ENCODE measurements at places on chromosomes 1 and 21.

DNA sequence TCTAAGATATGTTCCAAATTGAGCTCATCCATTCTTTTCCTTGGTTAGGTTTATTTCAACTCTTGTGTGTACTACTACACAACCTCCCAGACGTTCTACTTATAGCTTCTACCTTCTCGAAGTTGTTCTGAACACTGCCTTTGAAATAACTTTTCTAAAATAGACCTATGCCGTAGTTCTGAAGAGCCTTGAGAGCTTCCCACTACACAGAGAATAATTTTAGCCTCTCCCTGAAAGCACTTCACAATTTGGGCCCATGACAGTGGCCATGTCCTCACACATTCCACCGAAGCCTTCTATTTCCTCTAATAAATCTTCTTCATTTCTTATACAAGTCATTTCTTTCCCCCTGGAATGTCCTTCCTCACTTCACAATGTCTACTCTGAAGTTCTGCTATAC is 62.2 kb downstream of the CRB1 start:
- no peak for DNase-seq

GRCh38 chr1:156399355-156400125 is 30.5 kb downstream of the RHBG start:
- DNase-seq = no peak

GRCh38 chr1:8047112-8047511 is 21.0 kb upstream of the ERRFI1 start:
- no peak for DNase-seq

- no peak for DNase-seq
Measured at GRCh38 chr1:231215681-231216385, 25.2 kb upstream of the GNPAT start.

DNA sequence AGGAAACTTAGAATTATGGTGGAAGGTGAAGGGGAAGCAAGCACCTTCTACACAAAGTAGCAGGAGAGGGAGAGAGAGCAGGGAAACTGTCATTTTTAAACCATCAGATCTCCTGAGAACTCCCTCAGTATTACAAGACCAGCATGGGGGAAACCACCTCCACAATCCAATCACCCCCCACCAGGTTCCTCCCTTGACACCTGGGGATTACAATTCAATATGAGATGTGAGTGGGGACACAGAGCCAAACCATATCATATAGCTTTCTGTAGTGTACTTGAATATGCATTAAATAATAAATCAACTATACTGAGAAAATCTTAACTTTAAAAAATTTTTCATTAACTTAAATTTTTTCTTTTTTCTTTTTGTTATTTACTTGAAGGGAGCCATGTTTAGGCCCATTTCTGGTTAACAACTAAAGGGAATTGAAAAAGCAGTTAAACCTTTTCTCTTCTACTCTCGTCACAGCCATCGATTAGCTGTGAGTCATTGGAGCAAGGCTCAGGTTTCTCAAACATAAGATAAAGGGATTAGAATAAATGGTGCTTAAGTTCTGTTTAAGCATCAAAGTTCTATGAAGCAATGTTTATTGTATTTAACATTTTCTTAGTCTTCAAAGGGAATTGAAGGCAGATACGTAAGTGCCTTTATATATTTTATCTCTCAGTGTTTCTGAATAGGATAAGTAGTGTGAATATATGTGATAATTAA is 72.2 kb upstream of the DPT start:
- DNase-seq = no peak

- DNase-seq = no peak
Measured at GRCh38 chr1:55257958-55258357, 42.8 kb upstream of the USP24 start.

GRCh38 chr21:45178070-45178608 is 103.8 kb downstream of the ADARB1 start:
- DNase-seq = no peak

GRCh38 chr1:98949621-98950020 is 55.0 kb downstream of the PLPPR5 start:
- no peak for DNase-seq

DNA sequence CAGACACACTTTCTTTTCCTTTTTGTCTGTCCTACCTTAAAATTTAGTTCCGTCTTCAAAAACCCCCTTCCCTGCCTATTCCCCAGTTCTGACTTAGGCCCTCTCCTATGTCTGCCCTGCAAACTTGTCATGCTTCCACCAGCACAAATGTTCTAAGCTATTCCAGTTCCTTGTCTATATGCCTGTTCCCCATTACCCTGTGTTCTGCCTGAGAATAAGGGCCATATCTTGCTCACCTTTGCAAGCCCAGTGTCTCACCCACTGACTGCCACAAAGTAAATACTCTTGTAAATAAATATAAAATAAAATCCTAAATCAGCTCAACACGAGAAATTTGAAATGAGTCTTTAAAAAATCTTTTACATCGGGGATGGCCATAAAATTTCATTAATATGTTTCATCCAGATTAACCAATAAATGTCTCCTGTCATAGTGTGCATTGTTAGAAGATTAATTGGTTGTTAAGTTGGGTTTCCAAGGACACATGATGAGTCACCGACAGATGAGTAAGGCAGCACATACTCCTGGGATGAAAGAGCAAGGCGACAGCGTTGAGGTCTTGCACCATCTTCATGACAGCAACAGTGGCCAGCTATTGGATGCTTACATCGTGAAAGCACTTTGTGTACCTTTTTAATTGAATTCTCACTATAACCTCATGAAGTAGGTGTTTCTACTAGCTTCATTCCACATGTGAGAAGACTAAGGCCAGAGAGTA is 92.6 kb upstream of the NGF start:
- no peak for DNase-seq

DNA sequence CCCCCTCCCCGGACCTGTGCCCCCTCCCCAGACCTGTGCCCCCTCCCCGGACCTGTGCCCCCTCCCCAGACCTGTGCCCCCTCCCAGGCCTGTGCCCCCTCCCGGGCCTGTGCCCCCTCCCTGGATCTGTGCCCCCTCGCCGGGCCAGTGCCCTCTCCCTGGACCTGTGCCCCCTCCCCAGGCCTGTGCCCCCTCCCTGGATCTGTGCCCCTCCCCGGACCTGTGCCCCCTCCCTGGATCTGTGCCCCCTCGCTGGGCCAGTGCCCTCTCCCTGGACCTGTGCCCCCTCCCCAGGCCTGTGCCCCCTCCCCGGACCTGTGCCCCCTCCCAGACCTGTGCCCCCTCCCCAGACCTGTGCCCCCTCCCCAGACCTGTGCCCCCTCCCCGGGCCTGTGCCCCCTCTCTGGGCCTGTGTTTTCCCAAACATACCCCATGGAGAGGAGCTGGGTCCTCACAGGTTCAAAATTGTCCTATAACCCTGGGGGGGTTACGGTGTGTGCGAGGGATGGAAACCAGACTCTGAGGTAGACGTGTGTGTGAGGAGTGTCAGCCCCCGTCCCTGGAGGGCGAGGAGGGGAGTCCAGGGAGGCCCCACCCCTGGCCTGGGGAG is 47.6 kb upstream of the POFUT2 start:
- DNase-seq = no peak

DNA sequence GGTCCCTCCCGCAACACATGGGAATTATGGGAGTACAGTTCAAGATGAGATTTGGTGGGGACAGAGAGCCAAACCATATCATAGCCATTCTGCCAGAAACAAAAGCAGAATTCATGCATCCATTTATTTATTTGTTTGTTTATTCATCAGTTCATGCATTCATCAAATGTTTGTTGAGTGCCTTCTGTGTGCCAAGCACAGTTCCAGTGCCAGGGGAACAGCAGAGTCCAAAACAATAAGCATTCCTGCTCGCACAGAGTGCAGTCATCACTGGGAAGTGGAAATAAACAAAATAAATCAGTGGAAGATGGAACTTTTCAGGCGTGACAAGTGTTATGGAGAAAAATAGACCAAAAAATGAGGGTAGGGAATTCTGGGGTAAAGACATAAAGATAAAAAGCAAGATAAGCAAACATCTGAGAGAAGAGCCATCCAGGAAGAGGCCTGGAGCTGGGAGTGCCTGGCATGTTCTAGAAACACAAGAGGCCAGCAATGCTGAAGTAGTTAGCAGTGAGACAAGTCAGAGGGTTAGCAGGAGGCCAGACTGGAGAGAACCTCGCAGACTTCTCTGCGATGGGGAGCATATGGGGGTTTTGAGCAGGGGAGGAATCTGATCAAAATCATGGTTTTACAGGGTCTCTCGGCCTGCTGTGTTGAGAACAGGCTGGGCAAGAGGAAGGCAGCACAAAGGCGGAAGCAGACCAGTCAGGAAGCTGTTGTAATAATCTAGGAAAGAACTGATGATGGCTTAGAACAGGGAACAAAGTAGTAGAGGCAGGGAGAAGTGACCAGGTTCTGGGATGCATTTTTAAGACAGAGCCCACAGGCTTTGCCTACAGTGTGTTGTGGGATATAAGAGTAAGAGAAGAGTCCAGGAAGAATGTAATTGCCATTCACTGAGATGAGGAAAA is 113.2 kb downstream of the GLUL start:
- DNase-seq = no peak

DNA sequence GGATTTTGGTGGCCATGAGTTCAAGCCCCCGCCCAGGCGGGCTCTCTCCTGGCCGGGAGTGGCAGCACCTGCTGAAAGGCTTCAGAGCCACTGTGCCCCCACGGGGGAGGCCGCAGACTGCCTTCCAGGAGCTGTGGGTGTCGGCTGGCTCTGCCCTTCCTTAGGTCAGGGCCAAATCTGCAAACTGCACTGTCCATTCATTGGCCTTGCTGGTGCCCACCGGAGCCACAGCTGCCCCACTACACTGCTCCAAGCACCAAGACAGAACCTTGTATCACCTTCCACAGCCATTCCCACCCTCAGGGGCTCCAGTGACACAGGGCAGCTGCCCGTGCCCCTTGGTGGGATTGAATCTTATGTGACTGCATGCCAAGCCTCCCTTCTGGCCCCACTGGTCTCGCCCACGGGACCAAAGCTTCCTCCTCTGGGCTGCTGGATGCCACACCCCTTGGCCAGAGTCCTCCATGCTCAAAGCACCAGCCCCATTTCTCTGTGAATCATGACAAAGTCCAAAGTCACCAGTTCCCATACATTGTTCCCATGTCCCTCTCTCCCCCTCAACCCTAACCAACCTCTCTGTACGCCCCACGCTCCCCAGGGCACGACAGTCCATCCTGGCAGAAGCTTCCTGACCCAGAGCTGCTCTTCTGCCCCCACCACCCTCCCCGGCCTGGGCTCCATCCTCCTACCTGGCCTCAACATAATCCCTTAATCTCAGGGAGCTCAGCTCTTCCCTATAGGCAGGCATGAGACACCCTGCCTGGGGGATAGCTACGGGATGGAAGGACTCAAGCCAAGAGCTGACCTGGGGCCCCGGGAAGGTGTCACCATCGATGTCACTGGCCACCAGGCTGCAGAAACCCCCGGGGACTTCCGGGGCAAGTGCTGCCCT is 20.9 kb upstream of the GPR153 start:
- no peak for DNase-seq

GRCh38 chr1:85311818-85312217 is 35.4 kb upstream of the BCL10 start:
- peak; percentile 29 for DNase-seq

DNA sequence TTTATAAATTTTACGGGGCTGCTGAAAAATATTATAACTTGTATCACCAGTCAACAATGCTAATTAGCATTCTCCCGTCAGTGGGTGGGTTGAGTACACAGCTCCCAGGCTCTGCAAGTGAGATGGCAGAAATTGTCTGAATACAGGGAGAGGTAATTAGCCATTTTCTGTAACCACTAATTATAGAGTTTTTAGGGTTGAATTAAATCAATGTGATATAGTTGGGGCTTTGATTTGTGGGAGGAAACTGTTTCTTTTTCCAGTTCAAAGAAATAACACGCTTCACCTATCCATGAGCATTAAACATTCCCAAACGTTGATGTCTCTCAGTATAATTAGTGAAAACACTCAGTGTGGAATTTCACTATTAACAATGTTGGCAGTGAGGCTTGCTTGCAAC is 1.5 kb downstream of the VANGL1 start:
- no peak for DNase-seq

GRCh38 chr1:65791396-65791795 is 1.3 kb upstream of the PDE4B start:
- no peak for DNase-seq

- no peak for DNase-seq
Measured at GRCh38 chr1:153792631-153793041, 17.4 kb downstream of the SLC27A3 start.

GRCh38 chr21:40177979-40178378 is 310.7 kb downstream of the PCP4 start:
- no peak for DNase-seq

DNA sequence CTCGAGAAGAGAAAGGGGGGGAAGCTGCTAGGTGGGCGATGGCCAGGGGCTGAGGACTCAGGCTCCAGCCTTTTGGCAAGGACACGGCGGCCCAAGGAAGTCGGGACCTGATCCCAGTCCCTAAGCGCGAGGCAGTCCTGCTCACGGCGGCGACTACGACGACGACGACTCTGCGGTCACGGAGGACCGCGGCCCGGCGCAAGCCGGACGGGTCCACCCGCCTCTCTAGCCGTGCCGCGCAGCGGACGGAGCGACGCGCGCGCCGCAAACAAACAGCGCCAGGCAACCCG is 401 bp downstream of the WNT9A start:
- no peak for DNase-seq

DNA sequence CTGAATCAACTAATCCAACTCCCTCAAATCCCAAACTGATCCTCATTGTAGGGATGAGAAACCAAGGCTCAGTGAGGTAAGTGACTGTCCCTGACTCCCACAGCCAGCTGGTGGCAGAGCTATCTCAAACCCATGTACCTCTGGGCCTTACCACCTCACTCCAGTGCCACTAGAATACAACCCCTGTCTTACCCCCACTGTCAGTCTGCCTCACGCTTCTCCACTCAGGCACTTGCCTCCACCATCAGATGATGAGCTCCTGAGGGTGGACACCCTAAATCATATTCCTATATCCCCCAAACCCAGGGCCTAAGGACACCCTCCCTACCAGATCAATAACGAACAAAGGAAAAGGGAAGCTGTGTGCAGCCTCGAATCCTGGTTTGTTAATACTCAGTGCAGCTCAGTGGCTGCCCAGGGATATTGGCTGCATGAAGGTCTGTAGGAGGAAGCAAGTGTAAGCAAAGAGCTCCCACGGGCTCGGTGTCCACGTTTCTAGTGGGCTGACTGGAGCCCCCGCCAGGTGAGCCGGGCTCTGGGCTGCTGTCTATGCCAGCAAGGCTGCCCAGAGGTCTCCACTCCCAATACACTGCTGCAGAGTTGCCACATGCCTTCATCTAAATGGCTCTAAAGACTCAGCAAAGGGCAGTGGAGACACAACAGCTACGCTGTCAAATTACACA is 533.4 kb downstream of the MATN1 start:
- DNase-seq = no peak

DNA sequence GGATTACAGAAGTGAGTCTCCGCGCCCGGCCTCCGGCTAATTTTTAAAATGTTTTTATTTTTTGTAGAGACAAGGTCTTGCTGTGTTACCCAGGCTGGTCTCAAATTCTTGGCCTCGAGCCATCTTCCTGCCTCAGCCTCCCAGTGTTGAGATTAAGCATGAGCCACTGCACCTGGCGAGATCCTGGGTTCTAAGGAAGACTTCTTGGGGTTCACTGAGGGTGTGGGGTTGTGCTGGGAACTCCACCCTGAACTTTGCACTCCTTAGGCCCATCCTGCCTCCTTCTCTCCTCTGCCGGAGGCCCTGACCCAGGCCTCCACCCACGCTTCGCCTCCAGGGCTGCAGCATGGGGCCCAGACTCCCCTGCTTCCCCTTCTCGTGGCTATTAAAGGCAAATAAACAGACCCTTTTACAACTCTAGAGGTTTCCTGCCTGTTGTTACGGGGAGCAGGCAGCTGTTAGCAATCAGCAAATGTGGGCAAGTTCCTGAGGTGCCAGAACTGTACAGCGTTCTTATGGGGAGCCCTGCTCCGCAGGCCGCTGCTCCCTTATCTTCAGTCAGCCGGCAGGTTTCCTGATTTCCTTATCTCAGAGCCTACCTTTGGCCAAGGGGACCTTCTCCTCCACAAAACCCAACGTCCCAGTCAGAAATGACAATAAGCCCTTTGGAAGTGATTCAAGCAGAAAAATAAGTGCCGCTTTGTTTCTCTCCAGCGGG is 41.0 kb upstream of the LIN9 start:
- peak; percentile 46 for DNase-seq

Data from DMS79 (cell line).